SK-N-SH (cell line): ENCODE measurements at places on chromosomes 1 and 21. TPM values are rescaled to one million over a fixed set of nuclear protein-coding genes. Genes with fewer than 3 reads are reported as not detected.

GRCh38 chr1:202616355-202616915 lies 93.8 kb downstream of the SYT2 start:
- DNase-seq: no peak

DNA sequence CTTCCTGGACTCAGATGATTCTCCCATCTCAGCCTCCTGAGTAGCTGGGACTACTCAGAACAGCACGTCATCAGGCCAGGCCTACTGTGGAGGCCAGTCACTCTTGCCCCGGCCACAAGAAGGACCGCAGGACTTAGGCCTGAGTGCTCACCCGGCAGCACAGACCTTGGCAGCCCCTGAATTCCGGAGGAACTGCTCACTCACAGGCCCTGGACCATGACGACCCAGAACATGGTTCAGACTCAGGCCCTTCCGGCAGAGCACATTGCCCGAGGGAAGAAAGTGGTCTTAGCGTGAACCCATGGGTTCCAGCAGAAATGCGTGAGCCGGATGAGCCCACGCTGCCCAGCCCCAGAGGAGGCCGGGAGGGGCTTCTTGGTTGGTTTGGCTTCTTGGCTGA lies 177.3 kb upstream of the TMEM51 start:
- no peak for DNase-seq

The YY1AP1 gene
- polyA plus RNA-seq: 45.0 and 85.3 TPM in 2 replicates

GRCh38 chr1:96510911-96511310 lies 210.7 kb upstream of the PTBP2 start:
- DNase-seq: no peak

DNA sequence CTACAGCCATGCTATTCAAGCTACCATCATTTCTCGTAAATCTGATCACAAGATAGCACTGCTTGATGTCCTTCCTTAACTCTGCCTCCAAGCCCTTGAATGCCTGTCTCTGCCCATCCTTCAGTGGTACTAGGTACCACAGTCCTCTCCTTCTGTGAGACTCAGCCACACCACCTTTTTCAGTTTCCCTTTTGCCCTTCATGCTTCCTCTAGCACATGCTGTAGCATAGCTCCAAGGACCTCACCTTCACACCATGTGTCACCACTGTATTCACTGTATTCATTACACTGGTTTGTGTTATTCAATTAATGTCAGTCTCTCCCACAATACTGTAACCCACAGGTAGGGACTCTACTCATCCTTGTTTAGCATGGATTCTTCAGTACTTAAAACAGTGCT lies 8.0 kb upstream of the TP53BP2 start:
- no peak for DNase-seq
